ENCODE measurements at places on chromosomes 4 and X.

DNA sequence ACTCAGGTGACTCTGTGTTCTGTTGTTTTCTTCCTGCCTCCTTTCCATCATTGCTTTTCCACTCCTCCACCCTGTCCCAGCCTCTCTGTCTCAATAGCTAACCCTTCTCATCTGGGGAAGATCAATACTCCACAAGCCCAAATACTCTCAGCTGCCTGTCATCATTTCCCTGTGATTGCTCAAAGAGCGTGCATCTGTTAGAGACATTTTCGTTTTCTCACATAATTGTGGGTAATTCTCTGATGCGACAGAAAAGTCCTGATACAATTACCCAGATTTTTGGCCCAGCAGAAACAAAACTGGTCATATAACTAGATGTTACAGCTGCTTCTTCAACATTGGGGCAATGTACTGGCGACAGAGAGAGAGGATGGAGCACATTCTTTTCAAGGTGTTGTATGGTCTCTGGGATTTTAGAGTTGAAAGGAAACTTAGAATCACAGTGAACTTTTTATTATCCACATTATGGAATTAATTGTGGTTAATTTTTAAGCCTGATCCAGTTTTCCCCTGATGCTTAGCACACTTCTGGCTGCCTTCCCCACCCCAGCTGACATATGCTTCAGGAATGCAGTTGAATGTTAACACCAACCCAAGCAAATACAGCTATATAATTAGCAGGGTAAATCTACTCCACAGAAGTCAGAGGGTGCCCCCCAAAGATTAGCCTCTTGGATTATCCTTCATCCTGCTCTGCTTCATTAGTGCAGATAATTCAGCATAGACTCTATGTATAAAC, 171.4 kb upstream of the ANXA3 start:
- DNase-seq = no peak

- DNase-seq = no peak
Observed at GRCh38 chr4:6908432-6909112, 1.1 kb upstream of the TBC1D14 start.

- DNase-seq = no peak
Observed at GRCh38 chrX:135489542-135489941, 30.9 kb upstream of the INTS6L start.

DNA sequence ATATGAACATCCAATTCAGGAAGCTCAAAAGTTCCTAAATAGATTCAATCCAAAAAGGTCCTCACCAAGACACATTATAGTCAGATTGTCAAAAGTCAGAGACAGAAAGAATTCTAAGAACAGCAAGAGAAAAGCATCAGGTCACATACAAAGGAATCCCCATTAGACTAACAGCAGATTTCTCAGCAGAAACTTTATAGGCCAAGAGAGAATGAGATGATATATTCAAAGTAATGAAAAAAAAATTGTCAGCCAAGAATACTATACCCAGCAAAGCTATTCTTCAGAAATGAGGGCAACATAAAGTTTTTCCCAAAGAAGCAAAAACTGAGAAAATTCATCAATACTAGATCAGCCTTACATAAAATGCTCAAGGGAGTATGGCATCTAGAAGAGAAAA, 106.6 kb upstream of the SH3RF1 start:
- DNase-seq = no peak

- no peak for DNase-seq
Observed at GRCh38 chr4:119113033-119113655, 22.5 kb upstream of the MYOZ2 start.

- no peak for DNase-seq
Observed at GRCh38 chr4:110484029-110484428, 8.1 kb downstream of the ENPEP start.

GRCh38 chrX:80537096-80537495, 116.8 kb downstream of the TENT5D start:
- DNase-seq = no peak

DNA sequence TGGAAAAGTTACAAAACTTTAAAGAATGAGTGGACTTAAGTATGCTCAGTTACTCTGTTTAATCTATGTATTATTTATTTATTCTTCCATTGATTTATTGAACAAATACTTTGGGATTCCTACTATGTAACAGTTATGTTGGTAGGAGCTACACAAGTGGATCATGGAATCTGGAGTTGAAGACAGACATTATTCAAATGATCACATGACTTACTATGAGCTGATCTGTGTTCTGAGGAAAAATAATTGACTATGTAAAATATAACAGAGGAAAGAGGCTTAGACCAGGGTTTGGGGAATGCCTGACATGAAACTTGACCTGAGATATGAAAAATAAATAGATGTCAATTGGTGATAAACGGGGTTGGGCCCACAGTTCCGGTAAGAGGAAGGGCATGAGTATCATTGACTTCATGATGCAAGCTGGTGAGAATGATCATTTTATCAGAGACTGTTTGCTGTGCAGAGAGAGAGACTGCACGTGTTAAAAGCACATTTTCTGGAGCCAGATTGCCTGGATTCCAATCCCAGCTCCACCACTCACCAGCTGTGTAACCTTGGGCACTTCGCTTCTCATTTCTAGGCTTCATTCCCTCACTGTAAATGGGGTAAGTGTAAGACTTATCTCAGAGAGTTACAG, 179.0 kb downstream of the SPCS3 start:
- DNase-seq = no peak

DNA sequence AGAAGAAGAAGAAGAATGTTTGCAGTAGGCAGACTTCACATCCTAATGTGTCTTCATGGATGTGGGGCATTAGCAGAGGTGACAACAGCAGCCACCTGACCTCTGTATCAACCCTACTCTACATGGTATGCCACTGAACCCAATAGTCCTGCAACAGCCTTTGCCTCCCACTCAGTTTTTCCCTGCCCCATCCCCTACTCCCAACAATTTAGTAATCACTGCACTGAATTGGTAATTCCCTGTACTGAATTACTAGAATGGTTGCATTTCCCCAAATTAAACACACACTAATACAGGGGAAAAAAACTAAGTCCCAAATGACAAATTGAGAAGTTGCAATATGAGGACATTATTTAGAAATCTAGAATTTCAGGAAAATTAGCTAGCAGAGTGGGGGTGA, 31.4 kb upstream of the FAM241A start:
- no peak for DNase-seq

GRCh38 chr4:151703401-151703800, 57.4 kb downstream of the GATB start:
- DNase-seq = no peak

DNA sequence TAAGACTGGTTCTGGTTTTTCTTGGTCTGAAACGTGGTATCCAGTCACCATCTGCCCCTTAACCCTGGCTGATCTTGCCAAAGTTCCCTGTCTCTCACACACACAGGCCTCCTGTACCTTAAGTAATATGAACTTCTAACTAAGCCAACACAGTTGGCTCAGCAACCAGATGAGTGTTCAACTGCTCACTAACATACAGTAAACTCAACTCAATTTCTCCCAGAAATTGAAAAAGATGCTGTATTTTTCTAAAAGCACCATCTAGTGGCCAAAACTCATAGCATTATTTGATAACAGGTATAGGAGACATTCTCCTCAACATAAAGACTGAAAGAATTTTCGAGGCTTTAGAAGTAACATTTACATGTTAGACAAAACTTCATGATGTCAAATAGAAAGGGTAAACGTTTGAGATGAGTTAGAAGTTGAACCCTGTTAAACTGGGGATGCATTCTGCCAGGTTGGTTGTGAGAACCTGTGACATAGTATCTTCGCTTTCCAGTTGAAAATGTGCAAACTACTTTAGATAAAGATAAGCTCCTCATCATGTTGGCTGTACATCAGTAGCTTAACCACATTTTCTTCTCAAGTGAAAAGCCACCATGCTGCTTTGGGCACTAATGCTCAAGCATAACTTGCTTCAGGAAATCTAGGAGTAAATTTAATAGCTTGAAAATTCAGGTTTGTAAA, 31.2 kb downstream of the CCNI start:
- DNase-seq = no peak

DNA sequence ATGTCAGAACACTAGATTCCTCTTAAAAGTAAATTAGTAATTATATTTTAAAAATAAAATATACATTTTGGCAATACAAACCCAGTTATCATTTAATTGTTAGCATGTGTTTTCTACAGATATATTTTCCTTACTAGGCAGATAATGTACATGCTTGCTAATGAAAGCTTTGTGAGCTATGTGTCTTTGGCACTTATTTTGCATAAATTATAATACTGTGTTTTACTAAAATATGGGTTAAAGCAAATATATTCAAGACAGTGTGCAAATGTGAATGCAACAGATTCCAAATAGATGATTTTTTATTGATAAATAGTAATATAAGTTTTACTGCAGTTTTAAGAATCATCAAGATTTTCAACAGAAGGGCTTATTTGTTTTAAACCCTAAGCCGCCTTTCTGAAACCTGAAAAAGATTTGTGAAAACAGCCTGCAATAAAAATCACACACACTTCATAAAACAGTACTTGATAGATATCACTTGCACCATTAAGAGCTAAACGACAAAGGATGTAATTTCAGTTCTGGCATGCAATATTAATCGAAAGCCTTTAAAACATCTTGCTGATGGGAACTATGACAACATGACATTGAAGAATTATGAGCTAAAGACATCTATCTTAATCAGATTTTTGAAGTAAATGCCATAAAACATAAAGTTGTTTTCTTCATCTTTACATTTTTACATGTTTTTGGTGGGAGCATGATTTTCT, 333.3 kb downstream of the DCTD start:
- no peak for DNase-seq

- DNase-seq = no peak
Observed at GRCh38 chr4:7970361-7970946, 30.8 kb upstream of the AFAP1 start.

GRCh38 chrX:34275699-34276098, 143.6 kb upstream of the FAM47A start:
- DNase-seq = no peak

DNA sequence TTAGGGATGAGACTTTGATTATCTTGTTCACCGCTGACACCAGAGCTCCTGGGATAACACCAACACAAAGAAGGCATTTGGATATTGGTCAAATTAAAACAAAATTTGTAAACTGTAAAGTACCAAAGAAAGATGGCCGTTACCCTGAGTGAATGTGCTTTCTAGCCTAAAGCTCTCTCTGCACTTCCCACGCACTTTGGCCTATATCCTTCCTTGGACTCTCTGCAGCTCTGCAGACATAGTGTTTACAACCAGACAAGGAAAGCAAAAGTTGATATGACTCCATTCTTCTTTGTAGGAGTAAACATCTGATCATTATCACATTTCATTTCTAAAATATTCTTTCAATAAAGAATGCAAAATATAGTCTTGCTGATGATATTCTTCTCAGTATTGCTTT, 44.8 kb upstream of the PITX2 start:
- no peak for DNase-seq

- DNase-seq = no peak
Observed at GRCh38 chr4:167452922-167453430, 218.7 kb upstream of the SPOCK3 start.

- DNase-seq = no peak
Observed at GRCh38 chr4:21113496-21114223, 413.4 kb downstream of the PACRGL start.

- no peak for DNase-seq
Observed at GRCh38 chrX:132877954-132878536, 80.4 kb downstream of the HS6ST2 start.

- no peak for DNase-seq
Observed at GRCh38 chr4:79498282-79498681, 90.3 kb upstream of the GK2 start.

GRCh38 chr4:52964011-52964410, 101.9 kb downstream of the RASL11B start:
- no peak for DNase-seq

DNA sequence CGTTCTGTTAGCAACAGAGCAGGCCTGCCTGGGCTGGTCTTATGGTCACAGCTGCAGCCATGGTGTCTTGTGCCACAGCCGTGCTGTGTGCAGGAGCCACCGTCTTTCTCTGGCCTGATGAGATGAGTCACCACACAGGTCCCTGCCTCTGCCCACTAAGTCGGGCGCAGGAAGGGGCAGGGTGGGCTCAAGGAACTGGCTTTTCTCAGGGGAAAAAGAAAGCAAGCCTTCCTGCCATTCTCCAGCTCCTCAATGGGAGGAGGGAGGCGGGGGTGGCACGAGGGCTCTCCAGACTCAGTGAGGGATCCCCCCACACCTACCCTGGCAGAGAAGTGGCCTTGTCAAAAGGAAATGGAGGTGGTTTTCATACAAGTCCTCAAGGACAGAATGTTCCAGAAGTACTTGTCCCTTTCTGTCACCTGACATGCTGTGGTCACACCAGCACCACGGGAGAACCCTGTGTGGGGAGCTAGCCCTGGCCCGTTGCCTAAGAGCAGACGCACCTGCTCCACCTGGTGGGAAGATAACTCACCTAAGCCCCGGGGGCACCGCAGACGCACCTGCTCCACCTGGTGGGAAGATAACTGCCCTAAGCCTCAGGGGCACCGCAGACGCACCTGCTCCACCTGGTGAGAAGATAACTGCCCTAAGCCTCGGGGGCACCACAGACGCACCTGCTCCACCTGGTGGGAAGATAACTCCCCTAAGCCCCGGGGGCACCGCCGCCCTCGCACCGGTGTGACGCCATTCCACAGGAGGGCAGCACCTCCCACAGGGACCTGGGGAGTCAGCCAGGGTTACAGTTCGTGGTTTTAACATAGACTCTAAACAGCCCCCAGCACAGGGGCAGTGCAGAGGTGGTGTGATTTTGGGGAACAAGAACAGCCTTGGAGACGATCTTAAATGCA, 18.5 kb downstream of the UVSSA start:
- no peak for DNase-seq

GRCh38 chr4:145387079-145387478, 94.6 kb upstream of the SMAD1 start:
- no peak for DNase-seq

DNA sequence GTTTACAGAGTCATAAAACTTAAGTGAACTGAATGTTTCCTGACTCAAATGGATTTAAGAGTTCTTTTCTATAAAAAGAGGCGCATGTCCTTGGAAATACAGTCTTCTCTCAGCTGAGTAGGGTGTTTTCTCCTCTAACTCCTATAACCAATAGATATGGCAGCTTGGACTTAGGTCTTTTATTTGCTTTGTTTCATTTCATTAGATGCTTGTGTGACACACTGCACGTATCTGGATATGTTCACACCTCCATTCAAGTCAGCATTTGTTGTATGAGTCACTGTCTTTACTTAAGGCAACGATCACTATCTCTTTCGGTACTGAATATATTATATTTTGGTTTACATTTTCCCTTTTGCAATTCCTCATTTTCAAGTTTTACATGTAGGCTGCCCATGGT, 136.6 kb downstream of the ARSF start:
- DNase-seq = no peak

- no peak for DNase-seq
Observed at GRCh38 chr4:6229095-6229494, 28.7 kb upstream of the JAKMIP1 start.

DNA sequence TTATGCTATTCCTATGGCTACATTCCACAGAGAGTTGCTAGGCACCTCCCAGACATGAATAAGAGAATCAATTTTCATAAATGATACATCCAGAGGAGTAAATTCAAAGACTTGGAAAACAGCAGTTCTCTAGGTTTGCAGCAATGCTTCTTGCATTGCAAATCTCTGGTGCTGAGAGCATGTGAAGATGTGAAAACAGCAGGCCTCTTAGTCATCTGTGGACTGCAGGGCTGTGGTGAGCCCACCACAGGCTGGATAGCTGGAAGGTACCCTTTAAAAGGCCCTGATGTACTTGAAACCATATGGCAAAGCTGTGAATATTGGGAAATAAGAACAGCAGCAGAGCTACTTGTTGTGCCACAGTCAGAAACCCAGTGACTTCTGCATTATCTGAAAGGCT, 2135.9 kb downstream of the ARAP2 start:
- no peak for DNase-seq

- no peak for DNase-seq
Observed at GRCh38 chrX:115491766-115492165, 69.2 kb upstream of the PLS3 start.

GRCh38 chr4:112910109-112910736, 139.2 kb upstream of the ANK2 start:
- DNase-seq = no peak

Measured in activated T-cell treated with anti-CD3 and anti-CD28 coated beads for 1 hour (primary cell).